ENCODE measurements at places on chromosomes 5 and 9.

GRCh38 chr5:32031089-32031488, 143.0 kb downstream of the GOLPH3 start:
- no peak for DNase-seq

GRCh38 chr9:116218399-116218798, 64.8 kb downstream of the PAPPA start:
- DNase-seq = no peak

DNA sequence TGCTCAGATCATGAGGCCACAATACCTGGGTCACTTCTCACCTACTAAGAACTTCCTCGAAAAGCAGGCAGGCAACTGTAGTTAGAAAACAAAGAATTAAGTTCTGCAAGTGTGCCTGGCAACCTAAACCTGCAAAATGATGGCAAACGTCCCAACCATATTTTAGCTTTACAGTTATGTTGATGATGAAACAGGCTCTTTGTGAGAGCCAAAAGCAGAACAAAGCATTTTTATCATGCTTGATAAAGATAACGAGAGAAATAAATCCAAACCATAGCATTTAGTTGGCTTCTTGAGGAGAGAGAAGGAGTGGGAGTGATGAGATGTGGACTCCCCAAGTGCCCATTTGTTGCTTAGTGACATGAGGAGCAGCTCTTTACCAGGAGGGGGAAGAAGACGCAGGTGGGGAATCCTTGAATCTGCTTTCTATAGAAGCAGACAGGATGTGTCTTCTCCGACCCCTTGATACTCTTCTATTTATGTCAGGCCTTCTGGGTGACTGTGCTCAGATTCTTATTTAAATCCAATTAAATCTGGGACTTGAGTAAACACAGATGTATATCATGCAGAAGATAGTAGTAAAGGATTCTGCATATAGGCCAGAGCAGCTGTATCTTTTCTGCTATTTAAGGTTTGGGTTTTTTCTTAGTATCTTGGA, 221.2 kb downstream of the TMEM167A start:
- DNase-seq = no peak

DNA sequence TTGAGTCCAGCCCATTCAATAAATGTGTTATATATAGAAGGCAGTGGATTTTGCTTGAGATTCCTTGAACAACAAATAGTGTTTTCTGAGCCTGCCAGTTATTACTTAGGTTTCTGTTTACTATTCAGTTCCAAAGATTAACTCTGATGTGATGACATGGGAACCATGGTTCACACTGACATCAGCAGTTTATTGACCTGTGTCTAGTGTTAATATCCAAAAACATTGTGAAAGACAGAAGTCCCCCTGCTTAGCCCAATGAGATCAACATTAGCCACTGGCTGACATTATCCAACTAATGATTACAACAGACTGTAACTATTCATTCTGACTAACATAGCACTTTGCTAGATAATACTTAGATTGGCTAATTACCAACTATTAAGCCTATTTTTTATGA, 14.9 kb downstream of the APBA1 start:
- no peak for DNase-seq

- no peak for DNase-seq
Measured at GRCh38 chr5:117149312-117149711, 574.7 kb upstream of the SEMA6A start.

GRCh38 chr9:96859461-96860198, 5.3 kb upstream of the ZNF782 start:
- no peak for DNase-seq

DNA sequence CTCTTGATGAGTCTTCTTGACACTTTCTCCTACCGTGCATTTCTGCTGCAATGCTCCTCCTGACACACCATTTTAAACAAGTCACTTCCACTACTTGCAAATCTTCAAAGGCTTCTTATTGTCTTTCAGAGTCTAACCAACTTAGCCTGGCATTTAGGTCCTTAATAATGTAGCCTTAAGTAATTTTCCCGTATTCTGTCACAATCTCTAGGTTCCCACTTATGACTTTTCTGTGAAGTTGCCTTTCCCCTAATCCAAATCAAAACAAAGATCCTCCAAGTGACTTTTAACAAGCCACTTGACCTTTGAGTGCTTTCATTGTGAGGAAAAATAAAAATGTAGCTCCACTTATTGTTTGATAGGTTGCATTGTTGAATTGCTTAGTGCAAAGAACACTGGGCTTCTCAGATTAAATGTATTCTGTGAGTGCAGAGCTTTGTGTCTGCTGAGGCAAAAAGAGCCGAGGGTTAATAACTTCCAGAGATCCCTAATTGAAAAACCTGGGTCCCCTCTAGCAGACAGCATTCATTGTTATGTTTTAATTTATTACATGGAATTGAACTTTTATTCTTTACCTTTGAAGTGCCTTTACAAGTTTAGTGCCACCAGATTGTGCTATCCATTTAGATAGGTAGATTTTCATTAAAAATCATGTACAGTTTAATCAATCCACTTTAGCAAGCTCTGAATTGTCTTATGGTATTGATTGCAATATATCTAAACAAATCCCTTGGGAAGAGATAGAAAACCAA, 341.7 kb upstream of the TYRP1 start:
- no peak for DNase-seq

DNA sequence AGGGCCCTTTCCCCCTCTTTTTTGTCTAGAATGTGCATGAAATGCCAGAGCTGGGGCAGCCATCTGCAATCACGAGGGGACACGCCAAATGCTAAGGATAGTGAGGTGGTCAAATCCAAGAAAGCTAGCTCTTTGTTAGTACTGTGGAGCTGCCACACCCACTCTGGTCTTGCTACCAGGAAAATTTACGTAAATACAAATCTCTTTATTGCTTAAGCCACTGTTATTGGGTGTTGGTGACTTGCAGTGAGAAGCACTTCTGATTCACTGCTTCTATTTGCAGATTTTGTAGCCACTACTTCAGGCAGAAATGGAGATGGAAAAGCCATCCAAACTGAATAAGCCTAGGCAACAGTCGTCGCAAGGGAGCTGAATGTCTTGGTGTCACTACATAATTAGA, 25.6 kb upstream of the SUSD1 start:
- no peak for DNase-seq

All from stimulated activated CD8-positive, alpha-beta memory T cell treated with anti-CD3 and anti-CD28 coated beads, Interleukin-7, amount 100 ng/mL, for 48 hours (primary cell).